Hematopoietic multipotent progenitor cell (in vitro differentiated cells): ENCODE measurements at places on chromosomes 7 and 10. TPM values are rescaled to one million over a fixed set of nuclear protein-coding genes. Genes with fewer than 3 reads are reported as not detected.

DNA sequence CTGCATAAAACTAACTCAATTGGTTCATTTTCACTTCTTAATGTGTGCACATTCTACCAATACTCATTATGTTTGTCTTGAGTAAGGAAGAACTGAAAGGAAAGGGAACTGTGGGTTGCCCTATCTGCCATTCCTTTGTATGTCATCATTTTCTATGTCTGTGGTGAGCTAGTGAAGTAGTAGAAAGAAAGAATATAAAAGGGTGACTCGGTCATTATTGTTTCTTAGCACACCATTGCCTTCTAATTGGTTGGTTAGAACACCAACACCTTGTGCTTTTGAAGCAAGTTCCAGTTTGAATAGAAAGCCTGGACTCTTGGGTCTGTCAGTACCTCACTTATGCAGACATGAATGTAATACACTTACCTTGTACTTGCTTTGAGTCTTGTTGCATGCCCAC, 64.3 kb upstream of the MDFIC start:
- DNase-seq, result no peak

DNA sequence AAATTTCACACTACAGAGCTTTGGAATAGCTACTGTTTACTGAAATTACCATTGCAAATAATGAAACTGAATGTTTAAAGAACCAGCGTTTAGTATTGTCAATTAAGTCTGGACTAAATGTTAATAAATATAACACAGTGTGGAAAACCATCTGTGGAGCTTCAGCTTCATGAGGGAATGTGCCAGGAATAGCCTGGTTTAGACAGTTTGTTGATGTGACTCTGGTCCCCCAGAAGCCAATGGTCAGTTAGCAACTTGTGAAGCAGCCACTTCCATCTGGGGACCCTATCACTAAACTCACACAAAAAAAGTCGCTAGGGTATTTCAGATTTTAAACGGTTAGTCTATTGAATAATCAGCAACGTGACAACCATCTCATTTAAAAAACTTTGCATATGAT, 207.8 kb downstream of the RAMP3 start:
- no peak for DNase-seq

GRCh38 chr7:47349401-47349800, 232.5 kb downstream of the TNS3 start:
- DNase-seq, result no peak

DNA sequence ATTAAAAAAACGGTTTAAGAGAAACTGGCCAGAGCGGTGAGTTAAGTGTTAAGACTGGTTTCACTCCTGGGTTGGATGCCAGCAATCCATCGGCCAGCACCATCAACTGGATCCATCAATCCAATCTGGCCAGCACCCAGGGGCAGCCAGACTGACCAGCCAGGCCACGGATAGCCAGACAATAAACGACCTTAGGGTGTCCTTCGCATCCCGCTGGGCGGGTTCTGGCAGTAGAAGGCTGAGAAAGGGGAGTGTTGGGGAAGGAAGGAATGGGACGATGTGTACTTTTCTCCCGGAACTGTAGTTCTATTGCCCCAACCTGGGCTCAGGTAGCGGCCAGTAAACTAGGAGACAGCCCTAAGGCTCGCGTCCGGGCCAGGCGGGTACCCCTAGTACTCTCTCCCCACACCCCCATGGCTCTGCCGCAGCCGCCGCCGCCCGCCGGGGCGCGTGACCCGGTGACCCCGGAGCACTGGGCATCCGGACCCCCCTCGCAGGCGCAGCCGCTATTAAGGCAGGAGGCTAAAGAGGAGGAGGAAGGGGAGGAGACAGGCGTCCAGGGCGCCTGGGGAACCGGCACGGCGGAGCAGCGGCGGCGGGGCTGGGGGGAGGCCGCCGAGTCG, at the start of gene CASD1:
TSS of gene CASD1 (plus strand) at position 546 of the 623 bp plus-strand sequence. CDS start 276 bp downstream, outside the sequence.
- peak; percentile 81 for DNase-seq

DNA sequence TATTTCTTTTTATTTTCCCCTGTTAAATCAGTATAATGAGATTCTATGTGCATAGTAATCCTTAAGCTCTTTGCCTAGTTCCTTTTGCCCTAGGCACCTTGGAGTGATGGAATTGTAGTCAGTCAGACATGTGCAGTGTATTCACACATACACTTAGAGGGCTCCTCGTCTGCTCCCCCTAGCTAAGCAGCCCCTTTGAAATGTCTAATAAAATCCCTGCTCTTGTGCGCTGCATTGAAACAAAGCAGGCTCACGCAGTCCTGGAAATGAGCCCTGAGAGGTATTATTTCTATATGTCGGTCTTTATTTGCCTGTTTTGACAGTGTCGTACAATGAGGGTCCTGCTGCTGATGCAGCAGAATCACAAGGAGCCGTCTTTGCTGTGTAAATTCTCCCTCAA, 258.7 kb downstream of the AUTS2 start:
- no peak for DNase-seq

DNA sequence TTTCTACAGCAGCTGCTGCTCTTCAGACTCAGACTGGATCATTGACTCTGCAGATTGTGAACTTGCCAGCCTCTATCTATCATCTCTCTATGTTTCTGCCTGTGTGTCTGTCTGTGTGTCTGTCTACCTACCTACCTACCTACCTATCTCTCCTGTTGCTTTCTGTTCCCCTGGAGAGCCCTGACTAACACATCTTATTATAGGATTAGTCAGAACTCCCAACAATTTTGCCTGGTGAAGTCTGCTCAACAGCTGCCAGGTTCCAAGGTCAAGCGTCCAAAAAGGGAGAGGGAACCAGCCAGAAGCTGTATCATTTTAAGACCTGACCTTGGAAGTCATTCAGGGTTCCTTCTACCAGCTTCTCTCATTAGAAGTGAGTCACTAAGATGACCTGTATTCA, 579.0 kb upstream of the DPP6 start:
- no peak for DNase-seq

GRCh38 chr10:70715853-70716795, 43.8 kb downstream of the ADAMTS14 start:
- no peak for DNase-seq

DNA sequence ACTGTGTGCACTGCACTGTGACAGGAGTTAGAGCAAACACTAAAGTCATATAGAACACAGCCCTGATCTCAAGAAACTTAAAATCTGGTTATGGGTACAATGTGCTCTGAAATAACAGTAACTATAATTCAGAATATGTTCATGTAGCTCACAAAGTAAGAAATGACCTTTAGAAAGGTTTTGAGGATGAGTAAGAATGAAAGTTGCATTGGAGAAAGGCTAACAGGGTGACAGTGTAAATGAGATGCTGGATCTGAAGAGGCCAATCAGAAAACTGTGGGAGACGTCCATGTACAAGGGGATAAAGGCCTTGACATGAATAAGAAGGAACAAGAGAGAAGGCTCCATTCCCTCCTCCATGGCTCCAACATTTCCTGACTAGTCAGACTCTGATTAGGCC, 124.7 kb downstream of the GRM3 start:
- DNase-seq, result no peak

DNA sequence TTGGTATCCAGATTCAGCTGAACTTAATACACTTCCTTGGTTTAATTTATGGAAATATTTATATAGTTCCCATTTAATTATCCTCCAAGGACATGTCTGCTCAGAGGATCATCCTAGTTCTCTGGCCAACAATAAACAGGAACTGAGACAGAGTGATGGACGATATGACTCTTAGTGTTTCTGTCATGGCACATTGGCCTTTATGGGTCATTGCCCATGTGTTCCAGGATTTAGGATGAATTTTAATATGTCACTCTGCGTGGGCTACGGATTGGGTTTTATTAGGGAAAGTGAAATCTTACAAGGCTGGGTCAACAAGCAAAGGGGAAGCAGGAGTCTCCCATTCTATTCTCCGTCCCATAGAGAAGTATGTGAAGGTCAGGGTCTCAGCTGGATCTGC, 18.8 kb upstream of the TNPO3 start:
- DNase-seq, result no peak

DNA sequence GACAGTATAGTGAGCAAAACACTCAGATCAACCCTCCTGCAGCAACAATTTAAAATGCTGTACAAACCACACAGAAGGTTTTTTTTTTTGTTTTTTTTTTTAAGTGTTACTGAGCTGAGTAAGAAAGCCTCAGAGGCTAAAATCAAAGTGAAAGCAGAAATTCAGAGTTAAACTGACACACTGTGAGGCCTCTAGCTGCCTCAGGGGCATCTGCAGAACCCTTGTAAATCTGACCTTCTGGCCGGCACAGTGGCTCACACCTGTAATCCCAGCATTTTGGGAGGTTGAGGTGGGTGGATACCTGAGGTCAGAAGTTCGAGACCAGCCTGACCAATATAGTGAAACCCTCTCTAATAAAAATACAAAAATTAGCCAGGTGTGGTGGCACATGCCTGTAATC, 7.4 kb upstream of the GNA12 start:
- DNase-seq, result no peak

- DNase-seq, result no peak
These were observed 16.8 kb downstream of the ATP6V1F start for GRCh38 chr7:128879461-128879938.

GRCh38 chr10:36023939-36024338, 381.8 kb upstream of the FZD8 start:
- no peak for DNase-seq

GRCh38 chr7:80876894-80877414, 41.9 kb downstream of the SEMA3C start:
- DNase-seq, result no peak

GRCh38 chr10:693506-693905, 4.0 kb upstream of the DIP2C start:
- no peak for DNase-seq

- no peak for DNase-seq
These were observed 444.1 kb upstream of the KLF6 start for GRCh38 chr10:4229106-4229505.

GRCh38 chr7:51980812-51981211, 664.2 kb upstream of the COBL start:
- no peak for DNase-seq

- DNase-seq, result no peak
These were observed 15.5 kb upstream of the VOPP1 start for GRCh38 chr7:55587687-55588378.

GRCh38 chr7:116511552-116512519, 12.3 kb downstream of the CAV2 start:
- DNase-seq, result no peak

DNA sequence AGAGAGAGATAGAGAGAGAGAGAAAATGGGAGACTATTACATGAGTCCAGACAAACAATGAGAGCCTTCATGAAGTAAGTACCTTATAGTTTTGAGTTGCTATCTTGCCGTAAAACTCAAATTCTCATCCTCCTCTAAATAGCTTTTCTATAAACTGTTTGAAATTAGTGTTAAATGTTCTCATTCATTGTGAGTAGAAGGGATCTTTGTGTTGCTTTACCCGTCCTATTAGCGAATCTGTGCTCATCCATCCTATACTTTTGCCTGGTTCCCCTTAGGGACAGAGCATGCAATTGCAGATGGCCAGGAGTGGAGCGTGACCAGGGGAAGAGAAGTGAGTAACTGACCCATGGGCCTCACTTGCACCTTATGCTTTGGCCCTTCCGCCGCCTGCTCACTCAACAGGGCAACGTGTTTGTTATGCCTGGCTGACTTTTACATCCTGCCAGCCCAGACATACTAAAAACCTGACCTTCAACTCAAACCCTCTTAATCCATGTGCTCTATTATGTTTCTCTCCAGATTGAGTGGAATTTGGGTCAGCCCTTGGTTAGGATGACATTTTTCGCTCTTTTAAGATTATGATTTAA, 244.2 kb upstream of the YAE1 start:
- DNase-seq, result no peak

GRCh38 chr7:157347217-157347904, 10.6 kb downstream of the DNAJB6 start:
- no peak for DNase-seq

GRCh38 chr10:80281784-80282765, 7.4 kb downstream of the MAT1A start:
- DNase-seq, result no peak

DNA sequence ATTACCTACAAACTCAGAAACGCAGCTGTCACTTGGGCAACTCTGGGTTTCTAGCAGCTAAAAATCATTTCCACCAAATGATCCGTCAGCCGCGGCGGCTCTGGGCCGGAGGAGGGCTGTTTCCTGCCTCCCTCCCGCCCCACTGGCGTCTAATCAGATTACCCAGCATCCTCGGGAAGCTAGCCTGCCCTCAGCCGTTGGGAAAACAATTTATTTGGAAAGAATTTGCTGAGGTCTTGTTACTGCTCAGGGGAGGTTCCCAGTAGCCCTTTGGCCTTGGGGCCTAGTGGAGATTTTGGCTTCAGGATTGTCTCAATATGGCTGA, 65.0 kb upstream of the ADGRA1 start:
- DNase-seq, result no peak

- DNase-seq, result no peak
These were observed 33.3 kb downstream of the LRMDA start for GRCh38 chr10:75464478-75465449.

DNA sequence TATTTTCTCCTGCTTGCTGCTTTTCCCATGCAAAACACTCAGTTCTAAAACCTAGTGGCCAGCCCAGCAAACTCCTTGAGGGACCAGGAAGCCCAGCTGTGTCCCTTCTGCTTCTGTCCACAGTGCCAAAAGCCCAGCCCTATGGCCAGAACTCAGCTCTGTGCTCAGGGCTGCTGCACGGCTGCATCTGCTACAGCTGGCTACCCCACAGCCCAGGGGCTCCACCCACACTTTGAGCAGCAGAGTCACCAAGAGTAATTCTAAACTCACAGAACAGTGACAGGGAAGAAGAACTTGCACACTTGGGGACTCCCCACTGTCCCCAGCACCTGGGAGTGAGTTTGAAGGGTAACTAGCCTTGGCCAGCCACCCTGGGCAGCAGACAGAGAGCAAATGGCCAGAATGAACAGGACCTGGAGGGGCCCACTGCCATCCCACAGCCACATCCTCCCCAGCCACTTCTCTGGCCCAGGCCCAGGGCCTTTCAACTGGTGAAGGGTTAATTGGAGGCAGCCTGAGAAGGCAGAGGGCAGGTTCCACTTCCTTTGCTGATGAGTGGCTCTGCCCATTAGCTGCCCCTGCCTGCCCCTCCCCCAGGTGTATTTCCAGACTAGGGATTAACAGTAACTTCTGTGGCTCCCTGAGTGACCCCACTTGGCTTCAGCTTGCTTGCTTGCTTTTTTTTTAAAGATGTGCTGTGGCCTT, 28.1 kb upstream of the TRIM8 start:
- no peak for DNase-seq

DNA sequence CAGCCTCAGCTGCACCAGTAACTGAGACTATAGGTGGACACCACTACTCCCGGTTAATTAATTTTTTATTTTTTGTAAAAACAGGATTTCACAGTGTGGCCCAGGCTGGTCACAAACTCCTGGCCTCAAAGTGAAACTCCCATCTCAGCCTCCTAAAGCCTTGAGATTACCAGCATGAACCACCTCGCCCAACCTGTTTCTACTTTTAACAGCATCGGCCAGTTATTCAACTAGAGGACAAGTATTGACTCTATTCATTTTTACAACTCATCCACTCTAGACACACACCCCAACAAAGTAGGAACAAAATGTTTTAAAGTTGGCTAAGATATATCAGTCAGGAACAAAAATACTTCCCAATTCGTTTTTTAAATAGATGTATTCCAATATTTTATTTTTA, 334.8 kb downstream of the PARD3 start:
- no peak for DNase-seq

The TRUB1 gene
- total RNA-seq, result 6.2 TPM

The EXOC4 gene
- 66.2 TPM for total RNA-seq

The HOXA1 gene
- total RNA-seq, result 0.27 TPM

The GOLGA7B gene
- under 0.01 TPM for total RNA-seq

The PPP1R9A gene
- 4.0 TPM for total RNA-seq

The APBB1IP gene
- 30.7 TPM for total RNA-seq

The CREB5 gene
- total RNA-seq, result 20.7 TPM

The HABP2 gene
- total RNA-seq, result 0.27 TPM

The FRMPD2 gene
- not detected for total RNA-seq

The OR2F1 gene
- total RNA-seq, result not detected

The CALML3 gene
- total RNA-seq, result not detected

The CLIP2 gene
- 72.2 TPM for total RNA-seq

The FOXI2 gene
- total RNA-seq, result 0.54 TPM

The R3HCC1L gene
- total RNA-seq, result 6.7 TPM
